Right atrium auricular region (tissue), 2 donors: ENCODE measurements at places on chromosomes 16 and 17. TPM values are rescaled to one million over a fixed set of nuclear protein-coding genes. Genes with fewer than 3 reads are reported as not detected.

ACSM2A gene
- not detected for total RNA-seq

CMTM1 gene
- total RNA-seq = 1.6 TPM

CDC6 gene
- 0.44 TPM for total RNA-seq

KRTAP3-1 gene
- not detected for total RNA-seq

SKAP1 gene
- not detected for total RNA-seq

C17orf78 gene
- not detected for total RNA-seq
